AG20443 (cell line): ENCODE measurements at places on chromosomes 16 and 17.

DNA sequence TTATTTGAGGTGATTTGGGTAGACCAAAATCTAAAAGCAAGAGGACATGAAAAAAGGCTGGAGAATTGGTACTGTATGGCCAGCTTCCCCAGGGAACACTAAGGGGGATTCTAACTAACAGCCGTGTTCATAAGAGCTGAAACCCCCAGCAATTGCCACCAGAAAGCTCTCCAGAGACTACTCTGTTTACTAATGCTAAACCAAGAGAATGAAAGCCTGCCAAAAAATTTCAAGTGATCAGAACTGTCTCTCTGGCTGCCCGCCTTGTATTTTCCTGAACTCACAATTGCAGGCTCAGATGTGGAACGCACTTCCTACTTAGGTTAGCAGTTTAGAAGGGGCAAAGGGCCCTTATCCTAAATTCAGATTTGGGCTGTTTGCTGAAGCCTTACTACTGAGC is 24.1 kb downstream of the MYH10 start:
- peak; percentile 27 for DNase-seq

- no peak for DNase-seq
These were observed 432.0 kb downstream of the SLC39A11 start for GRCh38 chr17:72660274-72661115.

- DNase-seq, result no peak
These were observed 8.3 kb downstream of the TRIM65 start for GRCh38 chr17:75888484-75888883.

GRCh38 chr17:64747938-64748540 is 85.9 kb upstream of the SMURF2 start:
- DNase-seq, result peak; percentile 52

DNA sequence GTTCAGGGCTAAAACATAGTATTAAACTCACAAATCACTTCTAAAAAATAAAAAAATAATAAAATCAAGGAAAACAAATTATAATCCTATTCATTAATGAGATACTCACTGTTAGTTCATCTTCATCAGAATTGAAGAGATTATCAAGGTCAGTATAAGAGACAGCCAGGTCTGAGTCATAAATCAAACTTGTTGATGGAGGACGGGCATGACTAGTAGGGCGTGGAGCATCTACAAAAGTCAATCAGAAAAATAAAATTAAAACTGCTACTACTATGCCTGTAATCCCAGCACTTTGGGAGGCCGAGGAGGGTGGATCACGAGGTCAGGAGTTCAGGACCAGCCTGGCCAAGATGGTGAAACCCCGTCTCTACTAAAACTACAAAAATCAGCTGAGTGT is 59.1 kb upstream of the INTS2 start:
- DNase-seq, result no peak

DNA sequence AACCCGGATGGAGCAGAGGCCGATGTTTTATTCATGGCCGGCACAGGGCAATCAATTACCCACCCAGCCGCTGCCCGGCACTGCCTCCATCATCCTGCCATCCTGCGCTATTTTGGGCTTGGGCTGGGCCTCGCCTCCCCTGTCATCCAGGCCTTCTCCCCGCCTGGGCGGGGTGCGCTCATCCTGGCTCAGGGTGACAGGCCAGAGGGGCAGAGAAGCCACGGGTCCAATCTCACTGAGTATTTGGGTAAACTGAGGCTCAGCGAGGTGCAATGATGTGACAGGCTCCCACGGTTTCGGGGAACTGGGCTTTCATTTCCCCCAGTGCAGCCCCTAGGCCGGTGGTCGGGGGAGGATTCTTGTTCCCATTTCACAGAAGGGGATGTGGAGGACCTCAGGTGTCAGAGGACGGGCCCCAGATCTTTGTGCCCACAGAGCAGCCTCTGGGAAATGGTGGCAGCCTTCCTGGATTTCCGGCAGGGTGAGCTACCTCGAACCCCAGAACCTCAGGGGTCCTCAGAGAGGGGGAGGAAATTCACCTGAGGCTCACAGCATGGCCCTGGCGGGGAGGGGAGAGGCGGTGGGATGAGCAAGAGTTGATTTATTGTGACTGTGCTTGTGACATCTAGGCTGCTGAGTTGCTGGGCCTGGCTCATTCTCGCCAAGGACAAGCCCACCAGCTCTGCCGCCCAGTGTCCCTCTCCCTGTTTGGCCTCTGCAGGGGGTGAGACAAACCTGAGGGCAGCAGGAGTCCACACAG is 23.8 kb upstream of the KCNJ12 start:
- no peak for DNase-seq

DNA sequence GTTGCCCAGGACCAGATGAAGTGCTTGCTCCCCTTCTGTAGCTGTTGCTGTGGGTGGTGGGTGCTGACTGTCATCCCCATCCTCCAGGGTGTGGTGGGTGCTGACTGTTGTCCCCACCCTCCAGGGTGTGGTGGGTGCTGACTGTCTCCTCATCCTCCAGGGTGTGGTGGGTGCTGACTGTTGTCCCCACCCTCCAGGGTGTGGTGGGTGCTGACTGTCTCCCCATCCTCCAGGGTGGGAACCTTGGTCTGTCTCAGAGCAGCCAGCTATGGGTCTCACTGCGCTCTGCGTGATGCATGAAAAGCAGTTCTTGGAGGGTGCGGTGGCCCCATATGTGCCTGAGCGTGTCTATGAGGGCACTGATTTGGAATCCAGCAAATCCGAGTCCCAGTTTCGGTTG is 163.8 kb downstream of the RPTOR start:
- DNase-seq, result no peak

- DNase-seq, result peak; percentile 53
These were observed 162.7 kb upstream of the CDC42EP4 start for GRCh38 chr17:73474370-73474988.

DNA sequence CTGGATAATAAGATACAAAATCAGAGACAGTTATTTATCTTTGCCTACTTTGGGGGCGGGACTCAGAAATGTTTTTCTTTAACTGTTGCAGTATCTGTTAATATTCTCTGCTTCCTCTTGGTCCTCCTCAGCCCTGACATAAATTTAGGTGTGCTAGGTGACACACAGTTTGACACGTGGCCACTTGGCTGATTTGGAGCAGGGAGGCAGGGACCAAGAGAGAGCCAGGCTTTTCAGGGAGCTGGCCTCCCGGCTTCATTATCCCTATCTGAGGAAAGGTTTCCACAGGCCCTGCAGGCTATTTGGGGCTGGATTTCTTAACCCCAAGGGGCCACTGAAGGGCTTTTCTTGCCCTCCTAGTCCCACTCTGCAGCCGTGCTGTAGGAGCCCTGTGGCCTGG is 20.1 kb upstream of the NAT9 start:
- no peak for DNase-seq

GRCh38 chr16:2206780-2207433 is 1.7 kb downstream of the MLST8 start:
- DNase-seq, result no peak

GRCh38 chr17:57247261-57247660 is 9.1 kb upstream of the MSI2 start:
- no peak for DNase-seq

- DNase-seq, result no peak
These were observed 2064.6 kb downstream of the TP53TG3F start for GRCh38 chr16:35523991-35524390.

DNA sequence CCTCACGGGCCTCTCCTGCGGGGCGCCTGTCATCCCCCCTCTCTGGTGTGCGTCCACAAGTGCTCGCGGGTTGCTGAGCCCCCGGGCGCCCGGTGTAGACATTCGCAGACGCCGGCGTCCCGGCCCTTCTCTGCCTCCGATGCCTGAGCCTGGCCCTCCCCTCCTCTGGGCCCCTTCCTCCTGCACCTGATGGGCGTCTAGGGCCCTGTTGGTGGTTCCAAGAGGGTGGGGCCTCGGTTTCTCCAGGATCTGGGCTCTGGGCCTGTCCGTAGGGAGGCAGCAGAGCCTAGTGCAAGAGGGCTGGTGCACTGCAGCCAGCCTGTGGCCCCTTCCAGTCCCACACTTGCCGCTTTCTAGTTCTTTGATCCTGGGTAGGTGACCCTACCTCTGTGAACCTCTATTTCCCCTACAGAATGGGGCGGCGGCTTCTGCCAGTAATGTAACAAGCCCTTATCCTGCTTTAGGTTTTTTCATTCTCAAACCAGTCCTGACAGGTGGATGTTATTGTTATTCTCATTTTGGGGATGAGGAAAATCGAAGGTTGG is 623 bp downstream of the E4F1 start:
- peak; percentile 76 for DNase-seq
